Activated effector memory CD4-positive, alpha-beta T cell treated with Interleukin-2 at 50 U/mL for 16 hours (primary cell): ENCODE measurements at places on chromosomes 13 and 19.

- DNase-seq: no peak
Observed at GRCh38 chr13:93066187-93066586, 160.4 kb upstream of the GPC6 start.

DNA sequence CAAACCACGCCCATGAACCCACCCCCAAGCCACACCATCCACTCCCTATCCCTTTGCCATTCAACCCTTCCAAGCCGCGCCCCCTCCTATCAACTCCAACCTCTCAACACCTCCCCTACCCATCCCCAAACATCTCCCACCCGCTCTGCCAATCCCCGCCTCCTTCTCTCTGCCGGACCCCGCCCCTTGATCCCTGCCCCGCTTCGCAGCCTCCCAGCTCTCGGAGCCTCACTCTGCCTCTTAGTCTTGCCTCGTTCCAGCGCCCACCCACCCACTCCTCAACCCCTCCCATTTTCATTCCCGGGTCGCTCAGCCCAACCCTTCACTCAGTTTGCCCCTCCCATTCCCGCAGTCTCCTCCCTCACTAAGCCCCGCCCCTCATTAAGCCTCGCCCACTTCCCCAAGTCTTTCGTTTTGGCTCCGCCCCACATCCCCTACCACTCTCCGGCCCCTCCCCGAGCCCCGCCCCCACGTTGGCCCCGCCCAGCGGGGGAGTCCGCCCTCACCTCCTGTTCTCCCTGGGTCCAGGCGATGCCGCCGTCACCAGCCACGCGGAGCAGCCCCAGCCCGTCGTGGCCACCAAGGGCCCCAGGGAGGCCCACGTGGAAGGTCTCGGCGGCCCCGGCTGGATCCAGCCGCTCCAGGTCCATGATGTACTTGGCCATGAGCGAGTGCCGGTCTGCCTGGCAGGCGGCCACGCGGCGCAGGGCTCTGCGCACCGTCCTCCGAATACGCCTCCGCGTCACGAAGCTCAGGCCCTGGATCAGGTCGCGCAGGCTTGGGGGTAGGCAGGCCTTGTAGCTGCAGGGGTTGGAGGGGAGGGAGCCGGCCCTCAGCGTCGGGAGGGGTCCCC lies 5.7 kb downstream of the JAK3 start:
- no peak for DNase-seq

DNA sequence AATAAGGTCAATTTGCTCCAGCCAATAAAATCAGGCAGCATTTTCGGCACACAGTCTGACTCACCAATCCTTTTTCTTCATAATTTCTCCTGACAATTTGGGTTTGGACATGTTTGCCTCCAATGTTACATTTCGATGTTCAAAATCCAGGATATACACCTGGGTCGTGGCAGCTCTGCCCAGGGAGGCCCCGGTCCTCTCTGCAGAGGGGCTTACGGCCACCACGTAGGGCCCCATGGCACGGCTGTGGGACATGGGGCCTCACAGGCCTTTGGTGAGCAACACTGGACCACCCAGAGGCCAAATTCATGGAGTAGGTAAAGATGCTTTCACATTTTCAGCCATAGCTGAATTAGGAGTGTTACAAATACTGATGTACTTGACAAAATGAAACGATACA lies 25.4 kb downstream of the IRS2 start:
- no peak for DNase-seq

DNA sequence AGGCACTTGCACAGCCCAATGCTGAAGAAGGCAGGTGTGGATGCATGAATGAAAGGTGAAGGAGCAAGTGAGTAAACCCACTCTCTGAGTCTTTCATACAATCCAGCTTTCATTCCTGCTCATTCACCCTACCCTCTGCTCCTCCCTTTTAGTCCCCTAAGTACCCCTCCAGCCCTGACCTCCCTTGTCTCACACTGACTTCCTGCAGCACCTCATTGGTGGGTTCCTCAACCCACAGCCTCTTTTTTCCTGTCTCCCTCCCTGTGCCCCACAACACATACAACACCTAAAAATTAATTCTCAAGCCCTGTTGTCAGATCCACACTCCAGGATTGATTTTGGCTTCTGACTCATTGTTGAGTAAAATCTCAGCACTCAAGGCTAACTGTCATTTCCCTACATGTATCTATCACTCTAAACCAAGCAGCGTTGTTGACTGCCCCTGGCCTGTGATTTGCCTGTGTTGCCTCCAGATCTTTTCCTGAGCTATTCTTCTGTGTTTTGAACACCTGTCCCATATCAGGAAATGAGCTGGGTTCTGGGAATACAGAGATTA lies 177.3 kb upstream of the SERP2 start:
- no peak for DNase-seq

DNA sequence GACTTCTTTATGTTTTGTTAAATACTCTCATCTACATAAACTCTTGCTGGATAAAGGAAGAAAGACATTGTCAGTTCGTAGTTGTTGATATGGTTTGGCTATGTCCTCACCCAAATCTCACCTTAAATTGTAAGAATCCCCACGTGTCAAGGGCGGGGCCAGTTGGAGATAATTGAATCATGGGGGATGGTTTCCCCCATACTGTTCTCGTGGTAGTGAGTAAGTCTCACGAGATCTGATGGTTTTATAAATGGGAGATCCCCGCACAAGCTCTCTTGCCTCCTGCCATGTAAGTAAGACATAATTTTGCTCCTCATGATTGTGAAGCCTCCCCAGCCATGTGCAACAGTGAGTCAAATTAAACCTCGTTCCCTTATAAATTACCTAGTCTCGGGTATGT lies 3.6 kb downstream of the ADGRE1 start:
- peak; percentile 9 for DNase-seq

GRCh38 chr19:6211632-6212402 lies 68.0 kb downstream of the MLLT1 start:
- no peak for DNase-seq

DNA sequence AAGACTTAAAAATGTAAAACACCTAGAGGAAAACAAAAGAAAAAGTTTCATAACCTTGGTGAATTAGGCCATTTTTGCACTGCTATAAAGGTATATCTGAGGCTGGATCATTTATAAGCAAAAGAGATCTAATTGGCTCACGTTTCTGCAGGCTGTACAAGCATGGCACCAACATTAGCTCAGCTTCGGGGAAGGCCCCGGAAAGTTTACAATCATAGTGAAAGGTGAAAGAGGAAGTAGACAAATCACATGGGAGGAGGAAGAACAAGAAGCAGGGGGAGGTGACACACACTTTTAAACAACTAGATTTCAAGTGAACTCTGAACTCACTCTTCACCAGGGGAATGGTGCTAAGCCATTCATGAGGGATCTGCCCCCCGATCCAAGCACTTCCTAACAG lies 1358.5 kb upstream of the PCDH9 start:
- no peak for DNase-seq
